ENCODE measurements at places on chromosomes 12 and 14.

DNA sequence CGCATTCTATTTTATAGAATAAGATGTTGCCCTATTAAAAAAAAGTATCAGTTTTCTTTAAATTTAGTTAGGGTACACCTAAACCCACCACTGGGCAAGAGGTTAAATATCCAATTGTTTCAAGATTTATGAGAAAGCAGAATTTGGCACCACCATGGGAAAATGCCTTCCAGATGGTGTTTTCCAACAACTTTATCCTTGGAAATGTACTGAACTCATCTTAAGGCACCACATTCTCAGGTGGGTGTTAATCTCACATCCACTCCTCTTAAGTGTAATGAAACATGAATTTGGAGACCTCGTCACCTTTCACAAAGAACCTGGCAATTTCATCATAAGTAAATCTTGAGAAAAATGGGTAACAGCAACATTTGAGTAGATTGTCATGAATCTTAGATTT lies 13.1 kb downstream of the CBX5 start:
- no peak for DNase-seq

DNA sequence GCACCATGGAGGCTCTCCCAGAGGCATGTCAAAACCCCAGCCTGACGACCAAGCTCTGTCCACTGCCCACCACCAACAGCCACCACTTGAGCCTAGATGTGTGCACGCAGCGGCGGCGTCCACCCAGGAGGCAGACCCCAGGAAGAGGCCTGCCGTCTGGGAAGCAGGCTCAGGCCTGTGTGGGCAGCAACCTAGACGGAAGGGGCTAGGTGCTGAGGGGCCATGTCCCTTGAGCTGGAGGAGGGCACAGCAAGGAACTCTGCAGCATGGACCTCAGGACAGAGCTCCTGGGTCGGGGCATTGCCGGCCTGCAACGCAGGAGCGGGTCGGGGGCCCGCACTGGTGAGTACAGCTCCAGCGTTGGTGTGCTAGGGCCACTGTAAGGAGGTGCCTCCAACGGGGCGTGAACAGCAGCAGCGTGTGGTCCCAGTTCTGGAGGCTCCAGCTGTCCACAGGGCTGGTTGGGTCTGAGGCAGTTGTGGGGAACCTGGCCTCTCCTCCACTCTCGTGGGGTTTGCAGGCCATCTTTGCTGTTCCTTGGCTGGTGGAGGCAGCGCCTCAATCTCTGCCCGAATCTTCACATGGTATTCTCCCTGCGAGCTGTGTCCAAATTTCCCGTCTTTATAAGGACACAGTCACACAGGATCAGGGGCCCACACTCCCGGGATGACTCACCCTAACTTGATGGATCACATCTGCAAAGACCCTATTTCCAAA lies 20.5 kb downstream of the ZBTB42 start:
- no peak for DNase-seq

DNA sequence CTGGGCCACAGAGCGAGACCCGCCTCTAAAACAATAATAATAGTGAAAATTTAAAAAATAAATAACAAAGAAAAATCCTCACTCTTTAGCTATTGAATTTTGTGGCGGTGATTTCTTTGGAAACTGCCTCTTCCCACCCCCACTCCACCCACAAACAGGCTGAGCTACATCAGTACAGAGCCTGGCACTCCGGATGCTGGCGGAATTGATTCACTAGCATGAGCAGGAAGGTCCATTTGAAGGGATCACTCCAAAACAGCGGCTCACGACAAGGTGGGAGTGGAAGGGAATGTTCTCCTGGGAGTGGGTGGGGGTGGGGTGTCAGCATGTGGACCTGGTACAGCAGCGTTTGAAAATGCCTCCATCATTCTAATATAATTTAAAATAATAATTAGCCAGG lies 26.1 kb downstream of the CCDC177 start:
- no peak for DNase-seq

DNA sequence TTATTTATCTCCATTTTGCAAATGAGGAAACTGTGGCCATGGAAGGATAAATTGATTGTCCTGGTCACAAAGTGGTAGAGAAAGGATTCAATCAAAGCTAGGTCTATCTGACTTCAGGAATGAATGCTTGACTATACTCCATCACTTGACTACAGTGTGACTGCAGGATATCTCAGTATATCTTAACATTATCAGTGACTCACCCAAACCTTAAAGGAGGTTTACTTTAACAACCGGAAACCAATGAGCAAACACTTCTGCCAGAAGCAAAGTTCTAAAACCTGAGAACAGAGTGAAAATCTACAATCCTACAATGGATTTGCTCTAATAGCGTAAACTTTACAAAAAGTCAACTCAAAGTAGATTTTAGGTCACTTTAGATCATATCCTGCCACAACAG lies 277.0 kb downstream of the CEP128 start:
- DNase-seq = no peak

- no peak for DNase-seq
Measured at GRCh38 chr12:121560392-121561008, 20.3 kb downstream of the KDM2B start.

GRCh38 chr14:93909429-93910128 lies 17.6 kb upstream of the FAM181A start:
- DNase-seq = no peak

GRCh38 chr12:43482311-43483085 lies 69.5 kb downstream of the ADAMTS20 start:
- DNase-seq = peak; percentile 98

- no peak for DNase-seq
Measured at GRCh38 chr12:114690267-114691135, 6.5 kb upstream of the TBX3 start.

- peak; percentile 57 for DNase-seq
Measured at GRCh38 chr12:6363330-6364043, 11.9 kb downstream of the SCNN1A start.

DNA sequence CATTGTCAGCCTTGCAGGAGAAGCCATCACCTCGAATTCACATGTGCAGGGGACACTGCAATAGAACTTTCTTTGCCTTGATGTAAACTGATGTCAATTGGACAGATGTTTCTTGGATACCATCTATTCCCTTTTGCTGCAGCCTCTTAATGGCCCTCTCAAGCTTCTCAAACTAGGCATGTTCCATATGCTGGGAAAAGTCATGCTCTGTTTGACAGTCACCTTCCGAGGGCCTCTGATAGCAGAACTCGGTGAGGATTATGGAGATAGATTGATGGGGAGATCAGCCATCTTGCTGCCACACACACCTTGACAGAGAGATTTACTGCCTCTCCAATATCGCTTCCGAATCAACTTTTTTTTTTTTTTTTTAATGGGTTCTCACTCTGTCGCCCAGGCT lies 145.8 kb upstream of the NUDT4 start:
- DNase-seq = no peak

- DNase-seq = no peak
Measured at GRCh38 chr12:130117701-130118100, 44.6 kb upstream of the FZD10 start.

DNA sequence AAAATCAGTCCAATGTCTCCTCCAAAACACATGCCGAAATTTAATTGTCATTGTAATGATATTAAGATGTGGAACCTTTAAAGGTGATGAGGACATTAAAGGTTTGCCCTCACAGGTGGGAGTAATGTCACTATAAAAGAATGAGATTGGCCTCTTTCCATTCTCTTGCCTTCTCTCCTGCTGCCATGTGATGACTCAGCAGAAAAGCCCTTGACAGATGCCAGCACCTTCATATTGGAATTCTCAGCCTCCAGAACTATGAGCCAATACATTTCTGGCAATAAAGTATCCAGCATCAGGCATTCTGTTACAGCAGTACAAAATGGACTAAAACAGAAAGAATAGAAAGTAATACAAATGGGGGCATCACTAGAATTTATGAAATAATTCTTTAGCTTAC lies 609.7 kb downstream of the SLC16A7 start:
- DNase-seq = no peak

- DNase-seq = peak; percentile 91
Measured at GRCh38 chr14:73753124-73753886, 39.1 kb upstream of the PNMA1 start.

DNA sequence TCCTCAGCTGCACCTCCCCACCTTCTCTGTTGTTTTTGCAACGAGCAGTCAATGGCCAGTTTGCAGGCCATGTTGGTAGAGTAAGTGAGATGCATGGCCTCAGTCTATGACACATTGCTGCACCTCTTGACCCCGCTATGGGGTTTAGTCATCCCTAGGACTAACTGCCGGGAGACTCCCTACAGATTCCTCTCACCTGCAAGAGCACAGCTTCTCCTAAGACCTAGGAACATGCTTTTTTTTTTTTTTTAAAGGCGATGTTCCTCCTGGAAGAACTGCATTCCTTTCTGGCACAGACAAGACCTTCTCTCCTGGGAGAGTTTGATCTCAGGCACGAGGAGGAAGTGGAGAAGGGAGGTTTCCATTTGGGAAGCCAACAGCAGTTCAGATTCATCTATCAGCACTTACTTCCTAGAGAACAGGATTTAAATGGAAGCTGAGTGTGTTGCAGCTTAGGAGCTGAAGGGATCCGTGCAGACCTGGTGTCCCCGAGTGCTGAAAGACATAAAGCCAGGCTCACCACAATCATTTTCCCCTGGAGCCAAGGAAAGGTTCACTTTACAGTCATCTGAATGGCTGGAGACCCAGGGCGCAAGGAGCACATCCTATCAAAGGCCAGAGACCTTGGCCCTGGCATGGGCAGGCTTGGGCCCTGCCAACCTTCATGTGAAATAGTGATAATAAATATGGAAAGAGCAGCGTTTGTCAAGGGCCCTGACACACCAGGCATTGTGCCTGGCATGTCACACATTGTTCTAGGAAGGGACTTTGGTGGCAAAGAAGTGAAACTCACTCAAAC lies 104.1 kb downstream of the LGMN start:
- no peak for DNase-seq

DNA sequence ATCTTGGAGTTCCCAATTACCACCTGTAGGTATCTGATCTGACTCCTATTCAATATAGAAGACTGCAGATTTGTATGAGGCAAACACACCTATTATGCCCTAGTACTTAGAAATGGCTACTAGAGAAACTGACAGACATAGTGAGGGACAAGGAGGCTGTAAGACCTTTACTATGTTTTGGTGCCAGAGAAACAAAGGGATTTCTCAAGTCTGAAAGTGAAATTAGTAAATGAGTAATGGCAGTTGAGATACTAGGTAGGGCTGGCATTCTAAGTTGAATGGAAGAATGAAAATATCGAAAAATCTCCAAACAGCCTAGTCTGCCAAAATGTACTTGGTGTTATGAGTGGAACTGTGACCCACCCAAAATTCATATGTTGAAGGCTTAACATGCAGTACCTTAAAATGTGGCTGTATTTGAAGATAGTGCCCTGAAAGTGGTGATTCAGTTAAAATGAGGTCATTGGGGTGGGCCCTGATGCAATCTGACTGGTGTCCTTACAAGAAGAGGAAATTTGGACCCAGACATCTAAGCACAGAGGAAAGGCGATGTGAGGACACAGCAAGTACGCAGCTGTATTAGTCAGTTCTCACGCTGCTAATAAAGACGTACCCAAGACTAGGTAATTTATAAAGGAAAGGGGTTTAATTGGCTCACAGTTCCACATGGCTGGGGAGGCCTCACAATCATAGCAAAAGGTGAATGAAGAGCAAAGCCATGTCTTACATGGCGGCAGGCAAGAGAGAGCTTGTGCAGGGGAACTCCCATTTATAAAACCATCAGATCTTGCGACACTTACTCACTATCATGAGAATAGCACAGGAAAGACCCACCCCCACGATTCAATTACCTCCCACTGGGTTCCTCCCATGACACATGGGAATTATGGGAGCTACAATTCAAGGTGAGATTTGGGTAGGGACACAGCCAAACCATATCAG lies 127.0 kb downstream of the APAF1 start:
- DNase-seq = no peak

GRCh38 chr12:13849456-13849855 lies 131.9 kb downstream of the GRIN2B start:
- no peak for DNase-seq

GRCh38 chr12:70060634-70061033 lies 182.6 kb upstream of the CNOT2 start:
- DNase-seq = no peak

DNA sequence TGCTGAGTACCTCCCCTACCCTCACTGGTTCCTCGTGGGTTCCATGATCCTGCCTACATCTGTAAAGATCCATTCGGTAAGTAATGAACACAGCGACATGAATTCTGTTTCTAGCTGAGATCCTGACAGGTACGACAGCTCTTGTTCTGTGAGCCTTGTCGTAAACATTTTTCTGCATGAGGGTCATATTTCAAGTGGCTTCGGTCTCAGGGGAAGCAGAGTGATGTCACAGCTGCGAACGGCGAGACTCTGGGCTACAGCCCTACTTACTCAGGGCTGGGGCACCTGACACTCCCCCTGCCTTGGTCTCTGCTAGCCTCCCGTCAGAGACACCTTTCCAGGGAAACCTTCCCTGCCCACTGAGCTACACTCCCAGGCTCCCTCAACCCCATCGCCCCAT lies 85.8 kb downstream of the RBM19 start:
- DNase-seq = no peak

GRCh38 chr14:74858022-74858421 lies 17.9 kb downstream of the PROX2 start:
- DNase-seq = no peak

- DNase-seq = no peak
Measured at GRCh38 chr12:91857813-91858542, 287.7 kb downstream of the BTG1 start.

DNA sequence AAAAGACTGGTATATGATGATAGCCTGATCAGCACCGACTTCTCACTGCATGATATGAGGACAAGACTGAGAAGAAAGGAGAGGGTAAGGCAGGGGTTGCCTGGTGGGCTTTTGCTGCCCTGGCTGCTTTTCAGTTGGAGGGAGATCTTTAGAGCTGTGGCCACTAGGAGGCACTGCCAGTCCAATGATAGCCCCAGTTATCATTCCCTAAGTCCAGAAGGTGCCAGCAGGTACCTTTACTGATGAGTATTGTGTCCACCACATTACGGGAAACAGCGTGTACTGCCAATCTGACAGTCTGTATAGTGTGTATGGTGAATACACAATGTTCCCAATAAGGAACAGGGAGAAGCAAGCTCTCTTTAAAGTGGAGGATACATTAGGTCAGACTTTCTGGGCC lies 55.8 kb upstream of the CCDC175 start:
- no peak for DNase-seq

- DNase-seq = no peak
Measured at GRCh38 chr12:106174876-106175275, 36.1 kb upstream of the NUAK1 start.

DNA sequence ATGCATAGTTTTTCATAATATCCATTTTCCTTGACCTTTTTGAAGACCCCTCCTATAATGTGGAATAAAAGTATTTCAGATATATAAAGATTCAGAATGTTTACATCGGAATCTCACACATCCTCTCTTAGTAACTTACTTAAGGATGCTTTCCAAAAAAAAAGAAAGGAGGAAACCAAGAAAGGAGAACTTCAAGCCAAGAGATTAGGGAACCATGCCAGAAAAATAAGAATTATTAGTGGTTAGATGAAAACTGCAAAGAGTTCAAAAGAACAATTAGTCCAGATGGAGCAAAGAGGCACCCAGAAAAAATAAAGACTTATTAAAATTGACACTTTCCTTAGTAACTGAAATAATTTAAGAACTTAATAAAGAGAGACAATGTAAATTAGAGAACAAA lies 179.2 kb downstream of the DUSP6 start:
- DNase-seq = no peak

GRCh38 chr14:100581228-100582145 lies 5.7 kb downstream of the BEGAIN start:
- no peak for DNase-seq

Data from GF-D8 (cell line).